ENCODE measurements at places on chromosomes 12 and 14.
A peak's percentile ranks its signal among the peaks of the same experiment; 100 is the strongest.

DNA sequence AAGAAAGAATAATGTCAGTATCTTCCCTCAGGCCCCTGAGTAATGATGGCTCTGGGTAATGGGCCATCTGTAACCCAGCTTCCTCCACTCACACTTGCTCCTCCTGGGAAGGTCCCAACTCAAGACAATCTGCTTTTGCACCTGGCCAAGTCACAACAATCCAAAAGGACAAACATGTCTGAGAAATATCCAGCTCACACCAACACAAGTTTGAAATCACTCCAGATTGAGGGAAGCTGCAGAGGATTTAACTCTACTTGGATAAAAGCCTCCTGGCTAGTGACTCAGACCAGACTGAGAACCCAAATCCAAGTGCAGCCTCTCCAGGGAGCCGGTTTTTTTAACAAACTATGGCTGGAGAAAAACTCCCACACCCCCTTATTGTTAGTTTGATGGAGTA, 34.2 kb downstream of the RTRAF start:
- DNase-seq: no peak

DNA sequence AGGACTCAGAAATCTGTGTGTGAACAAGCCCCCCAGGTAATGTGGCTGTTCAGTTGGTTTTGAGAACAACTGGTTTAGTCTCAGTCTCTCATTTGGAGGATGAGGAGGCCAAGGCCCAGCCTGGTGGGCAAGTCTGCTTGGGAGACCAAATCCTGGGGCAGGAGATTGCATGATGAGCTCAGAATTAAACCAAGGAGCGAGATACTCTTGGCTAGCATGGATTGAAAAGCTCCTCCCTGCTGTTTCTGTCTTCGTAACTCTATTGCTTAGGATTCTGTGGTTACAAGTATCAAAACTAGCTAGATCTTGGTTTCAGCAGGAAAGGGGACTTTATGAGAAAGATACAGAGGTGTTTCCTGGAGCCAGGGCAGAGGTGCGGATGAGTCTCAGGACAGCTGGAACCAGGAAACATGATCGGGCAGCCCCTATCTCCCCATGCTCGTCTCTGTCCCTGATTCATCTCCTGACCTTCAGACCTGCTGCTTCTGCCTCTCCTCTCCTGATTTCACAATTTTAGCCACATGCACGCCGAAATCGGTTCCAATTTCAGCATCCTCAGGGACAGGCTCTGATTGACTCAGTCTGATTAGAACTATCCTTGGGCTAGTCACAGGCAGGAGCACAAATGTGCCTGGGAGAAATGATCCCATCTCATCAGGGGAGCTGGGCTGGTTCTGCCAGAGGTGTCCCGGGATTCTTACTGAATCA, 40.2 kb upstream of the RIN3 start:
- no peak for DNase-seq

GRCh38 chr14:56120091-56120691, 2.0 kb downstream of the PELI2 start:
- DNase-seq: no peak

GRCh38 chr12:127360580-127360979, 906.4 kb upstream of the TMEM132C start:
- DNase-seq: no peak

DNA sequence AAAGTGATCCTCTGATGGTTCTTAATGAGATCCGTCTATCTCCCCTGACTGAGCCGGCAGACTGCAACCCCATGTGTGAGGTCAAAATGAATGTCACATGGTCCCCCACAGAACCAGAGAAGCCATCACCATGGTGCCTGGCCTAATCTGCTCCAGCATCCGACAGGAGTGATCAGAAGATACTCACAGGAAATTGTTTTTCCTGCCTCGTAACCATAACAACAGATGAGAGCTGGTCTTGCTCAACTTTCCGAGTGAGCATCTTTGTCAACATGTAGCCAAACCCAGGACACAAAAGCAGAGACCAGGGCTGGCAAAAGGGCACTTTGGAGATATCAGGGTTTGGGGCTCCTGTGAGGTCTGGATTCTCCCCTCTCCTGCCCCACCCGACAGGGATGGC, 72.1 kb upstream of the C14orf180 start:
- no peak for DNase-seq

DNA sequence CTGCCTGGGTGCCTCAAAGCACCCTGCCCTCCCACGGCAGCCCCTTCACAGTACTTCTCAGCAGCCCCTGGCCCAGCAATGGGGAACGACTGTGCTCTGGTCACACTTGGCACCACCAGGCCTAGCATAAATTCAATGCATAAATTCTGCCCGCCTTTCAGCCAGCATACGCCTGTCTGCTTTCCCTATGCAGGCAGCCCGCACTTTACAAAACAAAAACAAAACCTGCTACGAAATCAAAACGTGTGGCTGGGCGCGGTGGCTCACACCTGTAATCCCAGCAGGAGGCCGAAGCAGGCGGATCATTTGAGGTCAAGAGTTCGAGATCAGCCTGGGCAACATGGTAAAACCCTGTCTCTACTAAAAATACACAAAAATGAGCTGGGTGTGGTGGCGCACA, 33.5 kb downstream of the SNRNP35 start:
- no peak for DNase-seq

DNA sequence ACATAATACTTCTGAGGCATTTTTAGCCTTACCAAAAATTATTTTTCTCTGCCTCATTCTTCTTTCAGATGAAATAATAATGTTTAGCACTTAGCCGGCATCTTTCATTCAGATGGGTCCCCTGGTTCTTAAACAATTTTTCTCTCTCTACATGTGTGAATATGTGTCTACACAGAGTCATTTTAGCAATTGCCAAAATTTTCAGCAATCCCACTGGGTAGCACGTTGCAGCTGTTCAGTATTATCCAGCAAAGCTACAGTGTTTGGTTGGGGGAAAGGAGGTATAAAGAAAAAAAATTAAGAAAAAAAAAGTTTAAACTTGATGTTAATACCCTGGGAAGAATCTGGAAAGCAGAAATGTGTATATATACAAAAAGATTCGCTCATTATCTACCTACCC, 160.5 kb upstream of the TRHDE start:
- DNase-seq: no peak

DNA sequence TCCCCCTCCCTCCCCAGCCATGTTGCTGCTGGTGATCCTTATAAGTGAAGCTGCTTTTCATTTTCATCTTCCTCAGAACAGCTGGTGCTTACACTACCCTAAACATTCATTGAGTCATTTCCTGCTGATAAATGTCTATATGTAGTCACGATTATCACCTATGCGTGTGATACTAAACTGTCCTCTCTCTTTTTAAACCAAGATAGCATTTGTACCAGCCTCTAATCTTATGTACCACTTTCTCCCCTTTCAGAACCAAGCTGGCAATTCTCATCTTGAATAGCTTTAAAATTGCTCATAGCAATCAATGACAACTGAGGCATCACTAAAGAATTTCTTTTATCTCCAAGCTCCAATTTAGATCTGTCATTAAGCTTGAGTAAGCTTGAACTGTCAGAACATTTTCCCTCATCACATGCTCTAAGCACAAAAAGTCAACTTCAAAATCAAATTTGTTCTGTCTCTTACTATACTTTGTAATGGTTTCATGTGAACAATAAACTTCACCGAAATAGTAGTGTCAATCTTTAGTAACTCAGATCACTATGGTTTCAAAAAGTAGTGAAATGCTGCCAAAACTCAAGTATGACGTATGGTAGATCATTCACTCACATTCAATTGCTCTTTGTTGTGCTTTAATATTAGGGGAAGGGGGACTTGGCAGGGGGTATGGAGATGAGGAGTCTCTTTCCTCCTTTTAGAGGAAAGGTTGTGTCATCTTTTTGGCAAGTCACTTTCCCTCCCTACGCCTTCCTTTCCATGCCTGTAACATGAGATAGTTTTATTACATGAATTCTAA, 178.1 kb upstream of the NOVA1 start:
- peak; percentile 65 for DNase-seq

- no peak for DNase-seq
These were observed 24.3 kb upstream of the PCNX1 start for GRCh38 chr14:70882776-70883492.

DNA sequence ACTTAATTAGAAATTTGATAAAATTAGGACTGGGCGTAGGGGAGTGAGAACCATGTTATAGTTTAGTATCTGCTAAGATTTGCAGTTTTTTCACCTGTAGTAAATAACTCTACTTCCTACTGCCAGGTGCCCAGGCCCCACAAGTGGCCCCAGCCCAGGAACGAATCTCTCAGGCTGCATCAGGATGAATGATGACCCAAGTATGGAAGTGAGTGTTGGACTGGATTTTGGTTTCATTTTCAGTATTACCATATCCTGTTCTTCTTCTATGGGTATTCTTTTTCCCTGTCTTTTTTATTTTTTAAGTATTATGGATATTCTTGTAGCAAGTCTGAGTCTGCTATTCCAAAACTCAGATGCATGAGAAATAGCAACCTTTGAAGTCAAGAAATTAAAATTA, 120.3 kb upstream of the BCAT1 start:
- no peak for DNase-seq

- no peak for DNase-seq
These were observed 13.0 kb upstream of the GPR68 start for GRCh38 chr14:91257328-91258010.

DNA sequence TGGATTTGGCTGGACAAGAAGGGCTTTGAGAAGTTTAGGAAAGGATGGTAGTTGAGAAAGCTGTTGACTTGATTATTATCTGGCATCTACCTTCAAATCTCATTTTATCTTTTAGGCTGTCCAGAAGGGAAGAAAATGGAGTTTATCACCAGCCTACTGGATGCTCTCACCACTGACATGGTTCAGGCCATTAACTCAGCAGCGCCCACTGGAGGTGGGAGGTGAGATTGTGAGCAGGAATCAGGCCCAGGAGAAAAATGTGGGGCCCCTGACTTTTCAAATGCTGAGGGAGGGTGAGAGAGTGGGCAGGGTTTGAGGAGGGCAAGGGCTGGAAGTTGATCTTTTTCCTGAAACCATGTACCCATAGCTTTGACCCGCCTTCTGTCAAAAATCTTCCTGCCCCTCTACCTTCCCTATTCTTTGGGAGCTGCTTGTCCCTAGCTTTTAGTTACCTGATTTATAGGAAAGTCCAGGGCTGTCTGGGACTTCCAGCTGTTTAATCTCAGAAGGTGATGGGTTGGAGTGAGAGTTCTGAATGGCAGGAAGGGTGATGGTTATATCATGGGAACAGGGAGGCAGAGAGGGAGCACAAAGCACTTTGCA, 134.2 kb downstream of the SMOC1 start:
- no peak for DNase-seq

DNA sequence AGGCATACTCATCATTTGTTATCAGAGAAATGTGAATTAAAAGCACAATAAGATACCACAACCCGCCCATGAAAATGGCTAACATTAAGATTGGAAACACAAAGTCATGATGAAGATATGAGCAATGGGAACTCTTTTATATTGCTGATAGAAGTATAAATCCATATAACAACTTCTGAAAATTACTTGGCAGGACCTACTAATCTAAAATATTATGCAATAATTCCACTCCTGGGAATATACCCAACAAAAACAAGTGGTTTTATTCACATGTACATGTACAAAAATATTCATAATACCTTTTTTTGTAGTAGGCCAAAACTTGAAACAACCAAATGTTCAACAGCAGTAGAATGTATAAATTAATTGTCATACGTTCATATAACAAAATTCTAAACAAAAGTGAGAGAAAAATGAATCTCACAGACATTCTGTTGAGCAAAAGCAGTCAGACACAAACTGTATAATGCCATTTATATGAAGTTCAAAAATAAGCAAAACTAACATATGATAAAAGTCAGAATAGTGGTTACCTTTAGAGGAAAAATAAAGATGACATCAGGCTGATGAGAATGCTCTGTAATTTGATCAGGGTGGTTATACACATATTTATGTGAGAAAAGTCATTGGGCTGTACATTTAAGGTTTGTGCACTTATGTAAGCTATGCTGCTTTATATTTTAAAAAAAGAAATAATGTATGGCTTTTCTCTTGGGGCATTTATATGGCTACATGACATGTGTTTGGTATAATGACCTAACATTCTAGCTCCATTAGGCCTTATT, 309.2 kb upstream of the KITLG start:
- no peak for DNase-seq

- no peak for DNase-seq
These were observed 2.3 kb downstream of the JDP2 start for GRCh38 chr14:75430116-75430515.

- DNase-seq: peak; percentile 58
These were observed 4.0 kb downstream of the FGF6 start for GRCh38 chr12:4441355-4442335.

DNA sequence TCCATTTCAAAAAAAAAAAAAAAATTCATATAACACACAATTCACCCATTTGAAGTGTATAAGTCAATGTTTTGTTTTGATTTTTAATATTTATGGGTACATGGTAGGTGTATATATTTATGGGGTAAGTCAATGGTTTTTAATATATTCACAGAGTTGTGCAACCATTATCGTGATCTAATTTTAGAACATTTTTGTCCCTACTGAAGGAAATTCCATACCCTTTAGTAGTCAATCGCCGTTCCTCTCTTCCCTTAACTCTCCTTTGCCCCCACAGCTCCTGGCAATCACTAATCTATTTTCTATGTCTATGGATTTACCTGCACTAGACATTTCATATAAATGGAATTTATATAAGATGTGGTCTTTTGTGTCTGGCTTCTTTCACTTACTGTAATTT, 92.8 kb downstream of the TRAFD1 start:
- no peak for DNase-seq

- DNase-seq: no peak
These were observed 312.5 kb upstream of the FLRT2 start for GRCh38 chr14:85217412-85217811.

DNA sequence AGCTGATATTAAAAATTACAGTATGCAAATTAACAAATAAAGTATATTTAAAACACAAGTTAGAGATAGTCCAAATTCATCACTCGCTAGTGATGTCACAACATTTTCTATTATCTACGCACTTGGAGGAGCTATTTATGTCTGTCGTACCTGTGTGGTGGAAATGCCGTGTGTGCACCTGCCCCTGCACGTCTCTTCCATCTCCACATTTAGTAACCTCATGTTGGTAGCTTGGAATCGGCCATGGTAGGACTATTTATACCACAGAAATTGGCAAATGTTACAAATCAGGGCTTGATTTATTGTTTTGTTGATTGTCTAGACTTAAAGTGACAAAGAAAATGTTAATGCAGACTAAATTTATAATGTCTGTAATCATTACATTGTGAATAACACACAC, 62.6 kb upstream of the NTF3 start:
- DNase-seq: no peak

DNA sequence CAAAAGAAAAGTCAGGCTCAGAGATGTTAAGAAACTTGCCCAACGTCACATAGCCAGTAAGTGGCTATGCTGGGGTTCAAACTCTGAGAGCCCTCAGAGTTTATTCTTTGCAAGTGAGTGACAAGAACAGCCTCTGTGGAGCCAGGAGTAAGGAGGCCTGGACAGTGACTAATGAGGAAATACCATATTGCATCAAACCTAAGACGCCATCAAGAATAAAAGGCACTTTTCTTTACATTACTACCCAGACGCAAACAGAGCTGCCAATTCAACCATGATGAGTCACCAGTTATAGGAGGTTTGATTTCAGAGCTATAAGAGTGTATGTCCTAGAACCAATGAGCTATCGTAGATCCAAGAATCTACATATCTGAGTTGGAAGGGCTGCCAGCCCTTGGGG, 9.4 kb downstream of the TNFRSF1A start:
- no peak for DNase-seq

All from SW 1271 (cell line).